ENCODE measurements at places on chromosomes 12 and 14. TPM values are rescaled to one million over a fixed set of nuclear protein-coding genes. Genes with fewer than 3 reads are reported as not detected.

Gene KRT82
- total RNA-seq = not detected

Gene CIDEB
- total RNA-seq = 34.3 TPM

Gene SLC6A13
- 0.19 TPM for total RNA-seq

Gene KLRD1
- 0.92 TPM for total RNA-seq

Measured in B cell (primary cell).